ENCODE measurements at places on chromosomes 11 and 22.

DNA sequence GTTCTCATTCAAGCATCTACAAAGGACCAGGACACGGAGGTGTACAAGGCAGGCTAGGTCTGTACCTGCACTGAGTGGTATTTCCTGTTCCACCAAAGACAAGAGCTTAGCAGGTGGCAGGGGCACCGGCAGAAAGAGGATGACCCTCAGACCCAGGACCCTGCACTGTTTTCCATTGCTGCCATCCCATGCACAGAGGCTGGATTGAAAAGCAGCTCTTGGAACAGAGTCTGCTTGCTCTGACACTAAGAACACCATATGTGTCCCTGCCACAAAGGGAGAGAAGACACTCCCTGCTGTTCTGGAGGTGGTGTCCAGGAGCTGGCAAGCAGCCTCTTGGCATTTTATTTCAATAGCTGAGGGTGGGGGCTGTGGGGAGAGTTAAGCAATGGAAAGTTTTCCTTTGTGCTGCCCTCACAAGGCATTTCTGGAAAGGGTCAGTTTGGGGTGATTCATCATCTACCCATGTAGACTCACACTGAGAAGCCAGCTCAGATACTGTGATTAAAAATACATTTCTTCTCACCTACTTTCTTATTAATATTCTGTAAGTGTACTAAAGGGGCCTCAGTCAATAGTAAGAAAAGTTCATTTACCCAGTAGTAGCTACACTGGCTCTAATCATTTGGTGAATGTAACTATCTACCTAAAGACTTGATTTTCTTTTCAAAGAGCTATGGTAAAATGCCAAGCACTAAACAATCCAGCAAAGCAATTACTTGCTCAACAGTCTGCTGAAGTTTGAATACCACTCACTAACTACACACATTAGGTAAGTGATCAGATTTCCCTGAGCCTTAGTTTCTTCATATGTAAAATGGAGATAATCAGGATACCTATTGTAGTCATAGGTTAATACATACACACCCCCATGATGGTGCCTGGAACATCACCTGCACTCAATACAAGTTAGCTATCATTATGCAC, 55.2 kb downstream of the SLC1A2 start:
- no peak for DNase-seq
- H3K27ac ChIP-seq = no peak overlapping the region
- H3K4me3 ChIP-seq = no peak overlapping the region
- H3K36me3 ChIP-seq = no peaks in the 10 kb centered on the region
- no peaks in the 10 kb centered on the region for H3K4me1 ChIP-seq

DNA sequence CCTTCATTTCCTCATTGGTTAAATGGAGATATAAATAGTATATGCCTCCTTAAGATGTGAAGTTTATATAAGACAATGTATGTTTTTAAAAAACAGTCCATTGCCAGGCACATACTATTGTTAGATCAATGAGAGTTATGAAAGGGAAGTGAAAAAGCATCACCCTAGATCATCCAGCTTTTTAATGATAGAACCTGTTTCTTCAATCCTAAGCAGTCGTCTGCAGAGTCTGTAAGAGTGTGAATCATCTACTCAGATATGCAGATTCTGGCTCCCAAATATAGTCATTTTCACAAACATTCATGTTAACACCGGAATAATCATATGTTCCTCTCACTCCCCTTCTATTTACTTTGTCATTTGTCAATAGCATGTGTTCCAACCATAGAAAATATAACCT, 65.3 kb upstream of the SLN start:
- no peak for DNase-seq
- no peak overlapping the region for H3K27ac ChIP-seq
- H3K36me3 ChIP-seq = no peaks in the 10 kb centered on the region
- peaks cover 24% of the 10 kb centered on the region for H3K27me3 ChIP-seq
- no peak overlapping the region for H3K4me3 ChIP-seq
- no peaks in the 10 kb centered on the region for H3K4me1 ChIP-seq

- H3K27me3 ChIP-seq = peaks cover 9% of the 10 kb centered on the region
- no peak overlapping the region for H3K4me3 ChIP-seq
- H3K27ac ChIP-seq = no peak overlapping the region
- DNase-seq = no peak
Measured at GRCh38 chr11:57154739-57155138, 27.0 kb upstream of the LRRC55 start.

GRCh38 chr22:23841292-23841691, 2.5 kb upstream of the DERL3 start:
- H3K36me3 ChIP-seq = peaks cover 9% of the 10 kb centered on the region
- H3K27me3 ChIP-seq = peaks cover 10% of the 10 kb centered on the region
- peaks cover 42% of the 10 kb centered on the region for H3K4me1 ChIP-seq
- H3K27ac ChIP-seq = peak overlapping the region; percentile 30
- no peak overlapping the region for H3K4me3 ChIP-seq

- H3K27me3 ChIP-seq = no peaks in the 10 kb centered on the region
- no peak overlapping the region for H3K4me3 ChIP-seq
- no peak overlapping the region for H3K27ac ChIP-seq
- no peak for DNase-seq
- no peaks in the 10 kb centered on the region for H3K4me1 ChIP-seq
Measured at GRCh38 chr11:127709960-127710359, 709.4 kb upstream of the KIRREL3 start.

- no peaks in the 10 kb centered on the region for H3K36me3 ChIP-seq
- peak; percentile 47 for DNase-seq
- no peak overlapping the region for H3K4me3 ChIP-seq
- peaks cover 83% of the 10 kb centered on the region for H3K4me1 ChIP-seq
- H3K27ac ChIP-seq = peak overlapping the region; percentile 93
Measured at GRCh38 chr11:117931971-117932370, 2.8 kb upstream of the TMPRSS13 start.

- H3K27ac ChIP-seq = no peak overlapping the region
- DNase-seq = no peak
- H3K27me3 ChIP-seq = peaks cover 27% of the 10 kb centered on the region
- no peaks in the 10 kb centered on the region for H3K36me3 ChIP-seq
- H3K4me1 ChIP-seq = peaks cover 21% of the 10 kb centered on the region
Measured at GRCh38 chr11:117868815-117869561, 7.5 kb downstream of the FXYD6 start.

- H3K27me3 ChIP-seq = no peaks in the 10 kb centered on the region
- H3K4me3 ChIP-seq = no peak overlapping the region
- no peaks in the 10 kb centered on the region for H3K4me1 ChIP-seq
- DNase-seq = no peak
- no peaks in the 10 kb centered on the region for H3K36me3 ChIP-seq
Measured at GRCh38 chr11:76243193-76243956, 37.1 kb upstream of the WNT11 start.

GRCh38 chr11:119774172-119774763, 45.3 kb upstream of the NECTIN1 start:
- no peaks in the 10 kb centered on the region for H3K4me1 ChIP-seq
- H3K4me3 ChIP-seq = no peak overlapping the region
- no peaks in the 10 kb centered on the region for H3K36me3 ChIP-seq
- no peak overlapping the region for H3K27ac ChIP-seq
- DNase-seq = peak; percentile 52

- H3K27me3 ChIP-seq = no peaks in the 10 kb centered on the region
- no peaks in the 10 kb centered on the region for H3K36me3 ChIP-seq
- no peaks in the 10 kb centered on the region for H3K4me1 ChIP-seq
- H3K27ac ChIP-seq = no peak overlapping the region
- H3K4me3 ChIP-seq = no peak overlapping the region
Measured at GRCh38 chr11:19187833-19188258, 13.9 kb downstream of the CSRP3 start.

- no peak for DNase-seq
- peaks cover 9% of the 10 kb centered on the region for H3K27me3 ChIP-seq
- H3K27ac ChIP-seq = no peak overlapping the region
Measured at GRCh38 chr11:134822897-134823296, 410.9 kb upstream of the B3GAT1 start.

- H3K4me3 ChIP-seq = no peak overlapping the region
- DNase-seq = no peak
- no peaks in the 10 kb centered on the region for H3K36me3 ChIP-seq
- H3K4me1 ChIP-seq = no peaks in the 10 kb centered on the region
- no peak overlapping the region for H3K27ac ChIP-seq
Measured at GRCh38 chr22:49547751-49548239, 279.9 kb downstream of the BRD1 start.

- H3K36me3 ChIP-seq = no peaks in the 10 kb centered on the region
- H3K27me3 ChIP-seq = peaks cover 26% of the 10 kb centered on the region
- no peak overlapping the region for H3K27ac ChIP-seq
- DNase-seq = no peak
Measured at GRCh38 chr11:76666408-76666807, 4.1 kb downstream of the LRRC32 start.

- H3K4me3 ChIP-seq = no peak overlapping the region
- no peaks in the 10 kb centered on the region for H3K36me3 ChIP-seq
- H3K27ac ChIP-seq = no peak overlapping the region
Measured at GRCh38 chr22:49011769-49012648, 815.7 kb downstream of the BRD1 start.

DNA sequence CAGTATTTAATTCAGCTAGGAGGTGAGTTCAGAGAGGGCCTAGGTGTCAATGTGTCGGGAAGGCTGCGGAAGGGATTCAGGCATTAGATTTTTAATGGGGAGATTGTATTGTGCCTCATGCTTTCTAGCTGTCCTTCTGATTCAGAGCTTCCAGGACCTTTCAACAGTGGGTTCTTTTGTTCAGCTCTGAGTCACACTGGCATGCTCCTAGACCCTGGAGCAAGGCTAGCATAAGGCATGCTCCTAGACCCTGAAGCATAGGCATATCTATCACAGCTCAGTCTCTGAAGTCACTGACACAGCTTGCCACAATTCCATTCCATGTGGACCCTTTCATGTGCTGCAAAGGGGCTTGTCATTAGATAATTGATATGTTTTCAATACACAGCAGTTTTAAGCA, 396.9 kb downstream of the RAB38 start:
- no peak overlapping the region for H3K4me3 ChIP-seq
- no peak overlapping the region for H3K27ac ChIP-seq
- no peaks in the 10 kb centered on the region for H3K4me1 ChIP-seq

GRCh38 chr11:57699813-57700212, 12.2 kb downstream of the MED19 start:
- DNase-seq = no peak
- H3K36me3 ChIP-seq = peaks cover 63% of the 10 kb centered on the region
- no peaks in the 10 kb centered on the region for H3K4me1 ChIP-seq

DNA sequence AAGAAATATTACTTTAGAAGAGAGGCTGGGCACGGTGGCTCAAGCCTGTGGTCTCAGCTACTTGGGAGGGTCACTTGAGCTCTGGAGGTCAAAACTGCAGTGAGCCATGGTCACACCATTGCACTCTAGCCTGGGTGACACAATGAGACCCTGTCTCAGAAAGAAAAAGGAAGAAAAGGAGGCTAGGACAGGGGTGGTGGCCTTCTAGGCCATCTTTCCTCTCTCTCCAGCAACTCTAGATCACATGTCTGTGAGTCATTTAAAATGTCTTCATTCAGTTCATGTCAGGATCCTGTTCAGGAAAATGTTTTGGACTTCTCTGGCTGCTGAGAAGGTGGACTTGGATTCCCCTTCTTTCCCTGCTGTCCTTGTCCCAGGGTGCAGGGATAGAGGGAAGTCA, 53.3 kb downstream of the PPFIA1 start:
- no peaks in the 10 kb centered on the region for H3K27me3 ChIP-seq
- no peaks in the 10 kb centered on the region for H3K4me1 ChIP-seq
- no peak overlapping the region for H3K27ac ChIP-seq
- H3K4me3 ChIP-seq = no peak overlapping the region
- DNase-seq = no peak
- H3K36me3 ChIP-seq = peaks cover 29% of the 10 kb centered on the region

DNA sequence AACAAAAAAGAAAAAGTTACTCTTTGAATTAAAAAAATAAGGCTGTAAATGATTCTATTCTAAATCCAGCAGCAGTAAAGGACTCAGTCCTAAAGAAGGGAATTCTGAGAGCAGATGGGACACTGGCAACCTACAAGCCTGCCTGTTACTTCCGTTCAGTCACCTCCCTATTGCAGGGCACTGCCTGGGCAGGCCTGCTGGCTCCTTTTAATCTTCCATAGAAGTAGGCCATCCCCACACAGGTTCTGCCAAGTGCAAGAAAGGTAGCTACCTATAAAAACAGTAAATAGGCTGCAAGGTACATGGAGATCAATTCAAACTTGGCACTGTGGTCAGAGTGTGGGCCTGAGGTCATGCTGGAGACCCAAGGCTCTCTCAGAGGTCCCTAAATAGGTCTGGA, 136.4 kb downstream of the TRIM44 start:
- H3K4me1 ChIP-seq = peaks cover 8% of the 10 kb centered on the region
- H3K4me3 ChIP-seq = no peak overlapping the region
- no peak for DNase-seq
- H3K27me3 ChIP-seq = no peaks in the 10 kb centered on the region
- no peak overlapping the region for H3K27ac ChIP-seq

- peaks cover 38% of the 10 kb centered on the region for H3K36me3 ChIP-seq
Measured at GRCh38 chr22:36277482-36278291, 24.8 kb downstream of the APOL1 start.

DNA sequence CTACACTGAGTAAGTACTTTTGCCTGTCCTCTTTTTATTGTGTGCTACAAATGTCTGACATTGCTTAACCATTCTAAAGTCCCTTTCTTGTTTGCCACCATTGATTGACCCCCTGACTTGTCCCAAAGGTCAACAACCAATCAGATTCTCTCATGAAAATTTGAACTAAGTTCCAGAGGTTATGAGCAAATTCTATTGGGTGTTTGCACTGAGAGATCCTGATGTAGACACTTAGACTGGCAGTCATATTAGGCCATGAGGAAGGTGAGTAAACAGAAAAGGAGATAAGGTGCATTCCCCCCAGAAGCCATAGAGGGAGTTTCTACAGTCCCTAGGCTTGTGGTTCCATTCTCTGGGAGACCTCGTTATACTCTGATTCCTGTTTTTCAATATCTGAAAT, 101.3 kb upstream of the E2F8 start:
- no peaks in the 10 kb centered on the region for H3K4me1 ChIP-seq
- no peak overlapping the region for H3K4me3 ChIP-seq
- DNase-seq = no peak
- H3K27me3 ChIP-seq = peaks cover 49% of the 10 kb centered on the region
- H3K36me3 ChIP-seq = no peaks in the 10 kb centered on the region

DNA sequence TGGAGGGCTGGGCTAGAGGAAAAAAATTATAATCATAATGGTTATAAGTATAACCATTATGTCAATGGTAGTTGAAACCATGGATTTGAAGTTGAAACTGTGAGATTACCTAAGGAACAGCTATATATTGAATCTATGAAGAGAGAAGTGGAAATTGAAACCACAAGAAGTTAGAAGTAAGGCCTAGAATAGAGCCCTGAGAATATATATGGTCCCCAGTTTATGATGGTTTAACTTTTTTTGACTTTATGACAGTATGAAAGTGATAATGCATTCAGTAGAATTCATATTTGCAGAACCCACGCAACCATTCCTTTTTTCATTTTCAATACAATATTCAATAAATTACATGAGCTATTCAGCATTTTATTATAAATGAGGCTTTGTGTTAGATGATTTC, 15.0 kb downstream of the AASDHPPT start:
- no peak overlapping the region for H3K27ac ChIP-seq
- no peaks in the 10 kb centered on the region for H3K27me3 ChIP-seq
- no peak overlapping the region for H3K4me3 ChIP-seq
- H3K4me1 ChIP-seq = peaks cover 25% of the 10 kb centered on the region

DNA sequence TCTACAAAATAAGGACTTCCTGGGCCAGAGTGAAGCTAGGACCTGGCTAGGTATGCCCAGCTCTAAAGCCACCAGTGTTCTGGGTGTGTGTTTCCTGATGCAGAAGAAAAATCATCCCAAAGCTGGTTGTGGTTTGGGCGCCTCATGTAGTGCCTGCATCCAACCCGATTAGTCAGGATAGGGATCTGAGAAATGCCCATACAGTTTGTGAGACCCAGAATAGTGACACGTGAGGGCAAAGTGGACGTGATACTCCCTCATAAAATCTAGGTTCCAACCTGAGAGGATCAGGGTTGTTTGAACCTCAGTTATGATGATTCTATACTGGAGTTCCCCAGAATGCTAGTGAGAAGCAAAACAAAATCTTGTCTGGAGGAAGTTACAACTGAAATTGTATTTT, 238.4 kb downstream of the TBC1D22A start:
- H3K27ac ChIP-seq = no peak overlapping the region
- peaks cover 1% of the 10 kb centered on the region for H3K36me3 ChIP-seq
- no peak for DNase-seq
- H3K4me1 ChIP-seq = peaks cover 8% of the 10 kb centered on the region
- H3K27me3 ChIP-seq = no peaks in the 10 kb centered on the region
